ENCODE measurements at places on chromosomes 6 and 20.
A peak's percentile ranks its signal among the peaks of the same experiment; 100 is the strongest.

DNA sequence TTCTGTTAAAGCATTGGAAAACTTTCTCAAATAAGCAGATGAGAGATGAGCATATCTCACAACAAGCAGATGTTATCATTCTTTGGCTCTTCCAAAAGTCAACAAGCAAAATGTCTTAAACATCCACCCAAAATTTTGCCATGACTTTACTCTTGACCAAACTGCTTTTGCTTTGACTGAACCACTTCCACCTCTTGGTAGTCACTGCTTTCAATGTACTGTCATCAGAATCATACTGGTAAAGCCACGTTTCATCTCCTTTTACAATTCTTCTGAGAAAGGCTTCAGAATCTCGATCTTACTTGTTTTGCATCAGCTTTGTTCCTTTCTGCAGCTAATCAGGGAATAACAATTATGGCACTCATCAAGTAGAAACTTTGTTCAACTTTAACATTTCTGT lies 498.5 kb upstream of the GJE1 start:
- DNase-seq = no peak

GRCh38 chr20:957544-957943 lies 41.4 kb upstream of the ANGPT4 start:
- DNase-seq = no peak

- no peak for DNase-seq
These were observed 5.3 kb upstream of the MOG start for GRCh38 chr6:29651413-29652197.

DNA sequence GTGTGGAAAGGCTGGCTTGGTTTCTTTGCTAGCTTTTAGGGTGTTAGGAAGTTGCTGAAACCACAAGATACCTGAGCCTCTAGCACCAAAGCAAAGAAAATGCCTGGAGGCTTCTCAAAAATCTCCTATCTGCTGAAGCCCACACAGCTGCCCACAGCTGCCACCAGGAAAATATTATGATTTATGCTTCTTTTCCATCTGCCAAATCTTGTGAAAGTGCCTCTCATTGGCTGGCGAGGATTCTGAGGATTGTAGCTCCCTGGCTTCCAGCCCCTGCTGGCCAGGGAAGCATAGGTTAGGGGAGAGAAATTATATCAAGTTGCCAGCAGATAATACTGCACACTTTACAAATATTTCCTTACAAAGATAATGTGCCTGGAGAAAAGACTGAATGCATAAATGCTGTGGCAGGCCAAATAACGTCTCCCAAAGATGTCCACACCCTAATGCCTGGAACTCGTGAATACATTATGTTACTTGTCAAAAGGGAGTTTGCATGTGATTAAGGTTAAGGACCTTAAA lies 98.4 kb downstream of the MRPL14 start:
- no peak for DNase-seq

DNA sequence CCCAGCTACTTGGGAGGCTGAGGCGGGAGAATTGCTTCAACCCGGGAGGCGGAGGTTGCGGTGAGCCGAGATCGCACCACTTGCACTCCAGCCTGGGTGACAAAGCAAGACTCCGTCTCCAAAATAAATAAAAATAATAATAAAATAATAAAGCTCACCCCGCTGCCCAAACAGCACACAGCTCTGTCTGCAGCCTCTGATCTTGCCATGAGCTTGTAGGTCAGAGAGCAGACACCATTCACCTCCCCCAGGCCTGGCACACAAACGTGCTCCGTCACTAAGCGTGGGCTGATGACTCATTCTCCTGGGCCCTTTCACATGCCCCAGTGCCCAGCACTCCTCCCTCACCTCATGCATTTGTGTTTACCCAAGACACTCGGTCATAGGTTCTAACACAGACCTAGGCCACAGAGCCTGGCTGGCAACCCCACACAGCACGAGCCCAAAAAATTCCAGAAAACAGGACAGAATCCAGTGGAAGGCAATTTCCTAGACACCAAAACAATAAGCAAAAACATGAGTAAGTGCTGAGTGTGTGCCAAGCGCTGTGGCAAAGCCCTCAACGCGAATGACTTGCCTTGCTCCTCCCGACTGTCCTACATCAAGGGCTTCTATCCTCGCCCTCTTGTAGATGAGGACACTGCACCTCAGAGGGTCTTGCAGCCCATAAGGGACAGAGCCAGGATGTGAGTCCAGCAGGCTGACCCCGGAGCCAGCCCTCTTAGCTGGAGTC lies 18.0 kb downstream of the ATP9A start:
- no peak for DNase-seq

DNA sequence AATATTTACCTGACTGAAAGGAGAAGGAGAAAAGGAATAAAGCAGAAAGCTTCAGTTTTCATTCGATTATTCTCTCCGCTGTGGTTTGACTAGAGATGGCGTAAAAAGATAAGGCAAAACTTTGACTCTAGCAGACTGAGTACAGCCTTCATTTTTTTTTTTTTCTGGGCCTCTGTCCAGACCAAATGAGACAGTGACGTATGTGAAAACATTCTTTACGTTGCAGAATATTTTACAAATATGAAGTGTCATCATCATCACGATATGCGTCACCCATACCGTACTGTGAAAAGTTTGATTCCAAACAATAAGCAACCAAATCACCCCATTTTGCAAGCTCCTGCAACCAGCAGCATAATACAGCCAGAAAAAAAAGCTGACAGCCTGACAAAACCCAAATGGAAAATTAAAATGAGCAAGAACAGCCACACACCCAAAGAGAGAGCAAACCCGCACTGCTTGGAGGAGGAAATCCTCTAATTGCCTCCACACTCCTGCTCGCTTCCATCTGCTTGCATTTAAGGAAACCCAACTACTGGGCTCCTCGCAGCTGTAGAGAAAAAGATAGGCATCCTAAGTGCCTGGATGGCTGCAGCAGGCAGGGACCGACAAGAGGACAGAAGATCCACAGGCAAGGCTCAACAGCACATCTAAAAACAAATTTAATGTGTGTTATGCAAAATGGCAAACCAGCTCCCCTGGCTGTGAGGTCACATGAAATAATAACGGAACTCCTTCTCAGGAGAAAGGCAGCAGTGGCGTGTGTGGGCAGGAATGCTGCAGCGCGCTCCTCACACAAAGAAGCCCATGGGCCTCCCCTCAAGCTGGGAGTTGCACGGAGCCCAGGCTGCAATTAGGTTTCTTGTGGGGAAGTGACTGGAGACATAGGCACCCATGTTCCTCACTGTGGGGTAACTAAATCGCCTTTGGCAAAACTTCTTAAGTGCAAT lies 113.1 kb downstream of the FYN start:
- peak; percentile 48 for DNase-seq

DNA sequence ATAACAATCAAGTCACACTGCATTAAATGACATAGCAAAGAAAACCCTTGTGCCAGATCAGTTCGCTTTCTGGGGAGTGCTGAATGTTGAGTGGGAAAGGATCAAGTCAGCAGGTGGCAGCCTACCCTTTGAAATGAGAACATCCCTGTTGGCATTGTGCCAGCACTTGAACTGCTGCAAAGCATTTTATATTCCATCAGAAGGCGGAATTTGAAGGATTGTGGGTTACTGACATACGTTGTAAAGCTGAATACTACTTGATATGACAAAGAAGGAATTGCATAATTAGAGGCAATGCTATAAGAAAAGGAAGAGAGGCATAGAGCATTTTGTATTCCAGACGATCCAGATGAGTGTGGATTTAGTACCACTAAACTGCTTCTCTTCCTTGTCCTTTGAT lies 26.5 kb downstream of the BCKDHB start:
- peak; percentile 13 for DNase-seq

DNA sequence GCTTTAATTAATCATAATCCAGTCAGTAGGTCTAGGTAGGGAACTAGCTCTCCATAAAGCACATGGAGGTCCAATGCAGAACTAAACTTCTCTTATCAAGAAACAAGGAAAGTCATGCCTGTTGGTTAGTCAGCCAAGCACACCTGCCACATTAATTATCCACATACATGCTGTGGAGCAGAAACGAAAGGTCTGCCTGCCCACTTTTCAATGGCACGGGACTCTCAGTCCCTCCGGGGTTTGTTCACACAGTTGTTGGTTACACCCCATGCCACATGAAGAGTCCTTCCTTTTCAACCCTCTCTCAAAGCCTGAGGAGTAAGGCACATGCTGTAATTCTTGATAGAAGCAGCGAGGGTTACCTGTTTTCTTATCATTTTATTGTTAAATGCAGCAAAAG lies 1096.4 kb upstream of the MAP3K7 start:
- DNase-seq = no peak

- DNase-seq = peak; percentile 6
These were observed 545 bp downstream of the FNDC1 start for GRCh38 chr6:159169557-159170332.

DNA sequence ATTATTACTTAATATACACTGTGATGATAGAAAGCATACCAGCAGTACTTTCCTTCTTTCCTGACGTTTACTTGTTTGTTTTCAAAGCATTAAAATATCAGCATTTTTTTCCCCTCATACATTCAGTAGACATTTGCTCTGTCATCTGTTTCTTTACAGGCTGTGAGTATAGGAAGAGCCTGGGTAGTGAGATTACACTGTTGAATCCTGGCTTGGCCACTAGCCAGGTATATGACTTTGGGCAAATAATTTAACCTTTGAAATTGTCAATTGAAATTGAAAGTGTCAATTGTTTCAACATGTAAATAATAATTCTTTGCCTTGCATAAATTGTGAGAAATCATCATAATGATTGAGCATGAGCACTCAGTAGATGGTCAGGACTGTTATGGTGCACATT lies 336.2 kb downstream of the CDKAL1 start:
- DNase-seq = no peak

GRCh38 chr6:166418691-166419143 lies 36.0 kb upstream of the MPC1 start:
- no peak for DNase-seq

GRCh38 chr6:53584726-53585125 lies 39.8 kb upstream of the GCLC start:
- no peak for DNase-seq

GRCh38 chr6:8017276-8017701 lies 46.9 kb downstream of the BLOC1S5 start:
- no peak for DNase-seq

- no peak for DNase-seq
These were observed 441.4 kb downstream of the BCKDHB start for GRCh38 chr6:80547827-80548226.

DNA sequence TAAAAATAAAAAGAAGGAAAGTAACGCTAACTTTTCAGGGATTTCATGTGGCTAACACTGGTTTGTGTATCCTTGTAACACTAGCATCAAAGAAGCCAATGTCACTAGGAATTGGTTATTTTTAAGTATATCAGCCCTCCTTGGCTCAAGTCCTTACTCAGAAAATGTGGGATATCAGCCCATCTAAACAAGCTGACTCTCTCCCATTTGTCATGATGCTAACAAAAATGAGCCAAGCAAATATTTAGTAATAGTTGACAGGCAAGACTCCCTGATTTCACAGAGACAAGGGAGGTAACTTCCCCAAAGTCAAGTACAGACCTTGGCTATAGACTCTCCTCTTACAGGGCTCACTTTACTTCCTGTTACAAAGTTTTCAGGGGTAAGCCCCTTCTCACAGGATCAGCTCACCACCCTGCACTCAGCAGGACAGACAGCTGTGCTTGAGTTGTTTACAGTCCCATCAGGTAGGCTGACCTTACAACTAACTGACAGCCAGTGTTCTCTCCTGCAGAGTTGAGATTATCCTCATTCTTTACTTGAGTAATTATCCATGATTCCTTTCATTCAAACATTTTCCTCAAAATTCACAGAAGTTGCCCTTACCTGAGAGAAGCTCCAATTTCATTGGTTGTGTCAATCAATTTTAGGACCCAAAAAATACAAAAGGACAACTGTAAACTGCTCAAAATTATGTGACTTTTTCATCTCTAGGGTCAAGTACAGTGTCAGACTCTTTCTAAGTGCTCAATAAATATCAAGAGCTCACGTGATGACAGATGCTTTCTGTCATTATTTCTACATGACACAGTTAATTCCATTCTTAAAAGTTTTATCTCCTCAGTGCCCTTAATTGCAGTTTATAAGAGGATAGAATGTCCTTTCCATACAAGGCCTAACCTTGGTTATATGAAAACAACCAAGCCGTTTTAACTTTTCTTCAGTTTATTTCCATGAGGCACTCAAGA lies 38.1 kb upstream of the BMP5 start:
- no peak for DNase-seq

- DNase-seq = no peak
These were observed 48.6 kb downstream of the DTNBP1 start for GRCh38 chr6:15614277-15614676.

DNA sequence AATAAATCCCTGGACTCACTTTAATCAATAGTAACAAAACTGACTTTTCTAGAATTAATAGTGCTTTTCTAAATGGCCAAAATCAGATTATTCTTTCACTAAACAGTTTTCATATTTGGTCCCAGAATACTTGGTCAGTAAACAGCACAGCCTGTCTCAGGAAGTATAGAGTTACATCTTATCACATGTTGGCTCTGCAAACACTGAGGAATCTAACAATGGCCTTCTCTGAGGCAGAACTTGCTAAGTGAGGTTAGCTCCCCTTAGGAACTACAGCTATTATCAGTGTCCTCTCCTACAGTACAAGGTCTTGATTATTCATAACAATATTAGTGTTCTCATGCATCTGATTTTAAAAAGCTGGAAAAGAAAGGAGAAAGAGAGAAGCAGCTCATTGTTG lies 1622.8 kb downstream of the HACE1 start:
- no peak for DNase-seq
